ENCODE measurements at places on chromosomes 1 and 21. TPM values are rescaled to one million over a fixed set of nuclear protein-coding genes. Genes with fewer than 3 reads are reported as not detected.

GRCh38 chr1:17663646-17664045, 91.5 kb upstream of the ACTL8 start:
- DNase-seq: no peak

DNA sequence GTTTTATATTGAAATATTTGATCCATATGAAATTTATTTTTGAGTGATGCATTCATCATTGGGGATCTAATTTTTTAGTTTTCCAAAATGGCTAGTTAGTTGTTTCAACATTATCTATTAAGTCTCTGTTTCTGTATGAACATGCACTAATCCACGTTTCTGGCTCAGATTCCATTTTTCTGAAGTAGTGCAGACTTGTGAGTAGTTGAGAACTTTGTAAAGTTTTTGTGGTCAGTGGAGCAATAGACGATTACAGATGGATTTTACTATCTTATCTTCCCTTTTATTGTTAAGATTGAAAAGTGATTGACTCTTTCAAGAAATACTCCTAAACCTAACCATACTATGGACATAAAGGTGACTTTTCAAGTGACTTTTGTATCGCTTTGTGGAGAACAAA, 16.7 kb downstream of the SOAT1 start:
- no peak for DNase-seq

DNA sequence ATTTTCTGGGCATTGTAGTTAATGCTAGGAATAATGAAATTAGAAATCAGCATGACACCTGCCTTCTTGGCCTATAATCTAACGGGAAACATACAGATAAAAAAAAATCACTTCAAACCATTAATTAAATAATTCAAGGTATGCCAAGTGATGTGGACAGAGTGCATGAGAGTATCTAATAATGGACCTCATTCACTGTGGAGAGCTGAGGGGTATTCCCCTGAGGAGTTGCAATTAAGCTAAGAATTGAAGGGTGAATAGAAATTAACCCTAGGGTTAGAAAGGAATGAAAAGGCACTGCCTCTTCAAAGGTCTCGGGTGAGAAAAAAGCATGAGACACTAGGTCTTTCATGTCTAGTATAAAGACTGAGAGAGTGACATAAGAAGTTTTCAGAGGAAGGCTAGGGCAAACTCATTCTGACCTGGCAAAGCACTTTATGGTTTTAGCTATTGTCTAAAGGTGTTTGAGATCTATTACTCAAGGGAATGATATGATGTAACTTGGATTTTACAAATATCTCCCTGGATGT, 466.1 kb downstream of the KCNT2 start:
- no peak for DNase-seq

Gene TSPEAR
- 0.15 TPM for total RNA-seq

Gene PLA2G2F
- not detected for total RNA-seq

Gene DUSP23
- 15.4 TPM for total RNA-seq

DNA sequence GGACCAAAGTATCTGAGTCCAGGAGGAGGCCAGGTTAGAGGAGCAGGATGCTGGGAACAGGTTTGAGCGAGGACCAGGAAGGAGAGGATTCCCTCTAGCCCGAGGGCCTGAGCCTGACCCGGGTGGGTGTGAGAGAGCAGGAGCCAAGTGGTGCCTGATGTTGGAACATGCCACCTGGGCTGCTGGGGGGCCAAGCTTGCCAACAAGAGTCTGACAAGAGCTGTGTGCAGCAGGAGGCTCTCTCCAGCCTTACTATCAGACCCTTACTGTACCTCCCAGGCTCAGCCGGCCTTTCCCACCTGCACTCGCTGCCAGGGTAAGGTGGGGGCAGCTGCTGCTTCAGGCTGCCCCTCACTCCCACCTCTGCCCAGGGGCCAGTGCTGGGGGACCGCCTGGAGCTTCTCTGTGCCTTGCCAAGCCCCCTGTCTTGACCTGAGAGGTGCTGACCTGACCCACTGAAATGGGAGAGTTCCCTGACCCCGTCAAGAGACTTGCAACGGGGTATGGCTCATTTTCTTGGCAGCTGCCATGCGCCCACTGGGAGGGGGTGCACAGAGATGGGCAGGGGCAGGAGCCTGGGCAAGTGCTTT, 159.6 kb upstream of the VAMP3 start:
- DNase-seq: no peak

Gene HSD3B2
- total RNA-seq: not detected

DNA sequence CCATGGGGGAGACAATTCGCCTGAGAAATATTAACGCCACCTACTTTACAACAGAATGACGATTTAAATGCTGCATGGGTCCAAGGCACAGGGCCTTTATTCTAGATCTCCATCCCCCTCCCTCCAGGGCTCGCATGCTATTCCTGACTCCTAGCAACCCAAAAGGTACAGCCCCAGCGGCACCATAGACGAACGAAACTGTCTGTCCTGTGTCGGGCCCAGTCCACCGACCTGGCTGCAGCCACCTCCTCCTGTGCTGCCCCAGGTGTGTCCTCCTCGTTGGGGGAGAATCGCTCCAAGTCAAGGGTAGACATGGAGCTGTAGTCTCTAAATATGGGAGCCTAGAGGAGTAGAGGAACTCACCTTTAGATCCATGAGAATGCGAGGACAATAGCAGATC, 196.5 kb downstream of the TOMM20 start:
- DNase-seq: no peak

- DNase-seq: no peak
These were observed 125.2 kb downstream of the COQ8A start for GRCh38 chr1:227065311-227065710.

DNA sequence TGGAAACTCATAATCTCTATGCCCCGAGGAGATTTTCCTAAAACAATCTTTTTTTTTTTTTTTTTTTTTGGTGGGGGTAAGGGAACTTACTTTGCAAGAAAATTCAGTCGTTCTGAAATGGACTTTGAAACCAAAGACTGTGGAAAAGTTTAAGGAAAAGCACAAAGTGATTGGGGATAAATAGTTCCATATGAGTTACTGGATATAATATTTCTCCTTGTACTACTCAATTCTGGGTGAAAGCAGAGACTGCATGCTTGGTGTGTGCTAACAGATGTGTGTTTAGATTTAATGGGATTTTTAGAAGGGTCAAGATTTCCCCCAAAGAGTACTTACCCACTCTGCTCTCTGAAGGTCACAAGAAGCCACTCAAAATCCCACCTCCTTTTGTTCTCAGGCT, 204.9 kb upstream of the USP24 start:
- no peak for DNase-seq

Gene TMEM61
- total RNA-seq: not detected

Gene GJC2
- 1.5 TPM for total RNA-seq

Gene KCNA2
- total RNA-seq: 0.17 TPM

DNA sequence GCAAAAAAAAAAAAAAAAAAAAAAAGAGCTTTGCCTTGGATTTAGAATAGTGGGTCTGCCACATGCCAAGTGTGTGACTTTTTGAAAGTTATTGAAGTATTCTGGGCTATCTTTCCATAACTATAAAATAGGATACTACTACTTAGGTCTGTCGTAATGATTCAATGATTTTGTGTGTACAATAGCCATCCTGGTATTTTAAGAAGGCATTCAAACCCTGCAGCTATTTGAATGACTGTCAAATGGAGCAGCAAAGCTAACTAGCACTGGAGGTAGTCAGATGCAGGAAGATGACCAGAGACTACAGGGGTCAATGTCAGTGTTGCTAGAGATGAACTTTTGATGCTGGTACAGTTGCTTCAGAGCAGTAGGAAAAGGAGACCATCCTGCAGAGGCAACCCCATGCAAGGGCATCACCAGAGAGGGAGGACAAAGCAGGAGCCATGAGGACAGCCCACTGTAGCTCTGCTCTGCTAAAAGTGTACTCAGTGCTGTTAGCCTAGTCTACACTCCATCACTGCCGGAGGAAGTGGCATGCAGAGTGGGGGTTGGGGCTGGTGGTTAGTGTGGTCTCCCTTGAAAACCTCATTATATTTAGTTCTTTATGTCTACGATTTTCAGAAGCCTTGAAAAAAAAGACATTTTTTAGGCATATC, 29.0 kb downstream of the DUSP10 start:
- no peak for DNase-seq

DNA sequence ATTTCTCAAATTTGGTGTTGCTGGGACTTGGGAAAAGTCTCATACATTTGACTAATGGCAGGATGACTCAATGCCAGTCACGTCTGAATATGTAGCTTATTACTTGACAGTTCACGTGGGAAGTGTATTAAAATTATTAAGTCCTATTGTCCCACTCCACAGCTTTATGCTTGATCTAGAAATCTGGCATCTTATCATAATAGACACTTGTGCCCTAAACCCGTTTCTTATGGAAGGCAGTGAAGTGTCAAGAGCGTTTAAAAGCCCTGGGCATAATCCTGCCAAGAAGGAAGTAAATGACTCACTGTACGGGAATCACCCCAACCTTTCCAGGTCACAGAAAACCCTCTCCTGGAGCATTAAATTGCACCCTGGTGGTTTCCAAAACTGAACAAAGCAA, 207.4 kb downstream of the APP start:
- no peak for DNase-seq

- DNase-seq: peak; percentile 55
These were observed 117.2 kb downstream of the DMRTB1 start for GRCh38 chr1:53576381-53576801.

GRCh38 chr1:89125240-89125912, 538 bp downstream of the GBP2 start:
- no peak for DNase-seq

DNA sequence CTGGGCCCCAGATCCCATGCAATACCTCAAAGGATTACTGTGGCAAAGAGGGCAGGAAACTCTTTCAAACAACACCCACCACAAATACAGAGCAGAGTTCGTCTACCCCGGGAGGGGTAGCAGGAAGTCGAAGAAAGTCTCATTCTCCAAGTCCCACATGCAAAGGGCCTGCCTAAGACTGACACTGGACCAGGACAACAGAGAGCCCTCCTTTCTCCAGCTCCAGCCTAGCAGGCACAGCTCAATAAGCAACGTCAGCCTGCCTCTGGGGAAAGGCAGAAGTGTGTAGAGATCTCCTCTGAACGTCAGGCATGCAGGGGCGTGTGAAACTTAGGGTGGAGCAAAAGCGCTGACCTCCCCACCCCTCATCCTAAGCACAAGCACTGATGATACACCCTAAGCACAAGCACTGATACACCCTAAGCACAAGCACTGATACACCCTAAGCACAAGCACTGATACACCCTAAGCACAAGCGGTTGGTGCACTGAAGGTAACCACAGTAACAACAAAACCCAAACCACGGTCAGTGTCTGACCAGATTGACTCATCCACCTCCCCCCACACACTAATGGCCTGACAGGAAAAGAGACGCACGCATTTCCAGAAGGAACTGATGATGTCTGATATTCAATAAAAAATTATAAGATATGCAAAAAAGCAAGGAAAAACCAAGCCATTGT, 1.3 kb downstream of the KRTAP12-3 start:
- no peak for DNase-seq

- DNase-seq: no peak
These were observed at the start of gene PRKCZ for GRCh38 chr1:2049718-2050431. Gene PRKCZ, plus strand, starts transcription at chr1:2050411. Its CDS starts 220 bp downstream, at chr1:2050631.

Gene TRIM67
- total RNA-seq: 2.9 TPM

Gene C4BPA
- not detected for total RNA-seq

Gene S100A8
- not detected for total RNA-seq

Gene HOOK1
- 0.31 TPM for total RNA-seq

Gene BMP8B
- 0.07 TPM for total RNA-seq

Gene FMO1
- total RNA-seq: 3.5 TPM

Gene EPHA2
- total RNA-seq: 38.5 TPM

DNA sequence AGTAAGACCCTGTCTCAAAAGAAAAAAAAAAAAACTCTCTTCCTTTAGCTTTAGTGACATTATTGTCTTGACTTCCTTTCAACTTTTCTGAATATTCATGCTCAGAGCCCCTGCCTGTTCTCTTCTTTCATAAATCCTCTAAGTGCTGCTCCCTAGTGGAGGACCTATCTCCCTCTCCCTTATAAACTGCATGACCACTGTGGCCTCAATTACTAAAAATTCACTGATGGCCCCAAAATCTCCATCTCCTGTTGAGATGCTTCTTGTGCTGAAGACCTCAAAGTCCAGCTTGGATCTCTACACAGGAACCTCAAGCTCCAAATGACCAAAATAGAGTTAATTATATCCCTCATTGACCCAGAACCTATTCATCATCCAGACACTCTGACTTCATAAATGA, 7.8 kb downstream of the ITLN1 start:
- no peak for DNase-seq

GRCh38 chr1:51100264-51100880, 1.7 kb upstream of the C1orf185 start:
- DNase-seq: no peak
